Right ventricle myocardium inferior (tissue), 1 donor: ENCODE measurements at places on chromosomes 13 and 19.

GRCh38 chr19:38723990-38724854 is 20.1 kb downstream of the CAPN12 start:
- DNase-seq, result no peak

DNA sequence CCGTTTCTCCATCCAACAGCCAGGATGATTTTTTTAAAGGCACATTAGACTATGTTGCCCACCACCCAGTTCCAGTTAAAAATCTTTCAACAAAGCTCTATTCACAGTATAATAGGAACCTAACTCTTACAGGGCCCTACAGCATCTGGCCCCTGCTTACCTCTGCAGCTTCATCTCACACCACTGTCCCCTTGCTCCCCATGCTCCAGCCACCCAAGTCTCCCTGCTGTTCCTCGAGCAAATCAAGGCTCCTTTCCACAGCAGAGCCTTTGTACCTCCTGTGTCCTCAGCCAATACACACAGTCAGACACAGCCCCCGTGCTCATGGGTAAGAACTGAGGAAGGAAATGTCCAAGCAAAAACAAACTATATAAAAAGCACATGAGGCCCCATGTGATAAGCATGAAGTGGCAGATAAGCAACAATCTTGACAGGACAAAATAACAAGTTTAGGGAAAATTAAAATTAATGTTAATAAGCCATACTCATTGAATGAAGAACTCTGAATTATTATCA is 67.5 kb downstream of the TSC22D1 start:
- no peak for DNase-seq

DNA sequence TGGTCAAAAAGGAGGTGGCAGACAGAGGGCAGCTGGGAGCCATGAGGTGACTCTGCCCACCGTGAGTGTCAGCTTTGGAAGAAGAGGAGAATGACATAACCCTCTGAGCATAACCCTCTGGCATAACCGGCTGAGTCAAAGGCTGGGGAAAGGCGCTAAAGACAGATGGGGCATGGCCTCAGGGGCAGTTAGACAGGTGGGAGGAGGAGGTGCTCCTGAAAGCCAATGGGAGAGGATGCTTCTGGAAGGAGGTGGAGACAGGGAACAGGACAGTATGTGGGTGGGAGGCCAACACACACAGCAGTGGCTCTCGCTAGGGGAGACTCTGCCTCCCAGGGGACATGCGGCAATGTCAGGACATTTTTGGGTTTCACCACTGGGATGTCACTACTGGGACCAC is 17.1 kb downstream of the ELAVL1 start:
- DNase-seq, result no peak

DNA sequence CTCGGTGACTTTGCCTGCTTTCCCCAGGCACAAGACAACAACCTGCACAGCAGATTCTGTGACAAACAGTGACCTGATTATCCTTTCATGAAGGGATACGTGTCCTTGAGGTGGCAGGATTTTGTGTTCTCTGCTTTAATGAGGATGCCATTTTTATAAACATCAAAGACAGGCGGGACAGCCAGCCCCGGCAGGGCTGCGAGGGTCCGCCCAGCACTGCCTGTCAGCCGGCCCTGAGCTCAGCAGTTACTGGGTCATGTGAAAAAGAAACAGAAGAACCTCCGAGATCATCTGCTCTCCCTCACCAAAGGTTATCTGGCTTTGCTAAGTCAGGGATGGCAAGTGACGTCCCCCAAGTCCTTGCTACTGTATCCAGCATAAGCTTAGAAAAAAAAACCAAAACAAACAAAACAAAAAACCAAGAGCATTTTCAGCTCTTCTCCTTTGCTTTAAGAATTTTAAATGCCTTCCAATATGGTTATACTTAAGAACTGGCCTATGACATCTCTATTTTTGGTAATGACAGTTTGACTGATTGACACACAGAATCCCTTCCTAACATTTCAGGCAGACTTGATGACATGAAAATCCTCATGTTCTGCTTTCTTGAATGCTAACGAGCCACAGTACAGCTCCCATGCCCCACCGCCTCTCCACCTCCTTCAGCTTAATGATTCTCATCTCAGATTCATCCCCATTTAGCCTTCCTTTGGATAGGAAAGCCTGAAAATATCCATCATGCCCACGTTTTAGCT is 666.6 kb upstream of the ARGLU1 start:
- DNase-seq, result no peak

GRCh38 chr19:1251330-1252220 is 3.2 kb downstream of the MIDN start:
- DNase-seq, result peak; percentile 95

DNA sequence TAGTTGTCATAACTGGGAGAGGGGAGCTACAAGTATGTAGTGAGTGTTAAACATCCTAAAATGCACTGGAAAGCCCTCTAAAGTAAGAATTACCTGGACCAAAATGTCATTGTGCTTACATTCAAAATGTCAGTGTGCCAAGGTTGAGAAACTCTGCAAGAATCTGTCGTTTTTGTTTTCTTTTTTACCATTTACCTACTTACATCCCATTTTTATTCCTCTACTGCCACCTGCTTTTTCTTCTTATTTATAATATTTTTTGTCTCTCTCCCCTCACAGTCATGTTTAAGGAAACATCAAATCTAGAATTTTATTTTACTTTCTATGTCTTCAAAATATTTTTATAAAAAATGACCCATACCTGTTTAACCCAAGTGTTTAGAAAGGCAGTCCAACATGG is 226.4 kb downstream of the PCDH17 start:
- DNase-seq, result no peak
